Activated T-cell treated with anti-CD3 and anti-CD28 coated beads, Interleukin-2, amount 50 U/mL, for 72 hours (primary cell): ENCODE measurements at places on chromosomes 7 and 10.

GRCh38 chr7:73770002-73770859 is at the start of gene CLDN3:
Gene CLDN3 (minus strand): TSS chr7:73770270. CDS start chr7:73770049, 221 bp downstream.
- peak; percentile 17 for DNase-seq

DNA sequence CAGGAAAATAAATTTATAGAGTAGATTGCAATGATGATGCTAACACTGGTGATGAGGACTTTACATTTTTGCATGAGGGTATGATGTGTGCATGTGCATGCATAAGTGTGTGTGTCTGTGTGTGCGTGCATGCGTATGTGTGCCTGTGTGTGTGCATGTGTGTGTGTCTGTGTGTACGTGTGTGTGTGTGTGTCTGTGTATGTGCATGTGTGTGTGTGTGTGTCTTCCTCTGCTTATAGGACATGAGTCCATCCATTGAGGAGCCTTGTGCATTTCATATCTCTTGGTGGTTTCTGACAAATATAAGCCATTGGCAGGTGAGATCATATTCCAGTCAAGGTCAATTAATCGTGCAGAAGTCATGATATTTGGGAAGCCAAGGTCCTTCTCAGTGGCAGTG is 277.8 kb downstream of the LRMDA start:
- DNase-seq: no peak

- DNase-seq: no peak
Measured at GRCh38 chr10:6400331-6400730, 179.7 kb downstream of the PRKCQ start.

GRCh38 chr7:28853150-28853549 is 105.0 kb downstream of the TRIL start:
- DNase-seq: no peak

GRCh38 chr7:106736508-106737201 is 75.7 kb upstream of the CCDC71L start:
- peak; percentile 58 for DNase-seq

GRCh38 chr10:122657255-122657654 is 42.4 kb downstream of the C10orf120 start:
- DNase-seq: no peak

- no peak for DNase-seq
Measured at GRCh38 chr7:70706204-70706603, 425.7 kb upstream of the GALNT17 start.

DNA sequence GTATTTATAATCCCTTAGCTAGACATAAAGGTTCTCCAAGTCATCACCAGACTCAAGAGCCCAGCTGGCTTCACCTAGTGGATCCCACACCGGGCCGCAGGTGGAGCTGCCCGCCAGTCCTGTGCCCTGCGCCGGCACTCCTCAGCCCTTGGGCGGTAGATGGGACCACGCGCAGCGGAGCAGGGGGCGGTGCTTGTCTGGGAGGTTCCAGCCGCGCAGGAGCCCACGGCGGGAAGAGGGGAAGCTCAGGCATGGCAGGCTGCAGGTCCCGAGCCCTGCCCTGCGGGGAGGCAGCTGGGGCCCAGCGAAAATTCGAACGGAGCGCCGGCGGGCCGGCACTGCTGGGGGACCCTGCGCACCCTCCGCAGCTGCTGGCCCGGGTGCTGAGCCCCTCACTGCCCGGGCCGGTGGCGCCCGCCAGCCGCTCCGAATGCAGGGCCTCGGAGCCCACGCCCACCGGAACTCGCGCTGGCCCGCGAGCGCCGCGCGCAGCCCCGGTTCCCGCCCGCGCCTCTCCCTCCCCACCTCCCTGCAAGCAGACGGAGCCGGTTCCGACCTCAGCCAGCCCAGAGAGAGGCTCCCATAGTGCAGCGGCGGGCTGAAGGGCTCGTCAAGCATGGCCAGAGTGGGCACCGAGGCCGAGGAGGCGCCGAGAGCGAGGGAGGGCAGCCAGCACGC is 675.6 kb downstream of the REEP3 start:
- DNase-seq: no peak

DNA sequence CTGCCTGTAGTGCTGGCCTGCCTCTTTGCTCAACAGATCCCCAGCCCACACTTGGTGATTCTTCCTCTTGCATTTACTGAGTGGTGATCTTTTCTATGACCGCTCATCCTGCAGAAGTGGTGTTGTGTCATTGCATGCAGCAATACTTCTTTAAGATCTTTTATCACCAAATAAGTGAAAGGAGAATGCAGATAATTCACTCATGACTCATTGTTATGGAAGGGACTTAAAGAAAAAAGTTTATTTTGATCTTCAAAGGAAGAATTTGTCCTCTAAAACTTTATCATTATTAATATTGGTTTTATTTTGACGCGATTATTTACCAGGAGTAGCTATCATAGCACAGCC is 489.1 kb upstream of the CELF2 start:
- DNase-seq: no peak
